ENCODE measurements at places on chromosomes 1 and 21.
A peak's percentile ranks its signal among the peaks of the same experiment; 100 is the strongest.

DNA sequence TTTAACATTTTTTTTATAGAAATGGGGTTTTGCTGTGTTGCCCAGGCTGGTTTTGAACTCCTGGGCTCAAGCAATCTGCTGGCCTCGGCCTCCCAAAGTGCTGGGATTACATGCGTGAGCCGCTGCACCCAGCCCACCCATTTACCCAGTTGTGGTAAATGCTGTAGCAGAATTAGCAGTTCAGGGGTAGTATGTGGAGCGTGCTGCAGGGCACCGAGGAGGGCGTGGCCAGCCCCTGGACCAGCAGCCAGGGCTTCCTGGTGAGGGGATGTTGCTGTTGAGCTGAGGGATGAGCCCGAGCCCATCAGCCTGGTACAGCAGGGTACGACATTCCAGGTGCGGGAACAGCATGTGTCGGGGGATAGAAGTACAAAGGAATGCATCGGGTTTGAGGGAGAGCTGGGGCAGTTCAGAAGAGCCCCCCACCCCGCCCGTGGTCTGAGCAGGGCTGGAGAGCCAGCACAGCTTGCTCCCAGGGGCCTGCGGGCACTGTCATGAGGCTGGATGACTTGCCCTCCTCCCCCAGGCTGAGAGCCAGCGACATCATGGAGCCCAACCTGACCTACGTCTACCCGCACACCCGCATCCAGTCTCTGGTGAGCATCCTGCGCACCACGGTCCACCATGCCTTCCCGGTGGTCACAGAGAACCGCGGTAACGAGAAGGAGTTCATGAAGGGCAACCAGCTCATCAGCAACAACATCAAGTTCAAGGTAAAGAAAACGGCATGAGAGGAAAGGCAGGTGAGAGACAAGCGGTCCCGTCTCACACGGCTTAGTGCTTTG lies 11.9 kb downstream of the NPPA start:
- no peak for DNase-seq

GRCh38 chr1:147264158-147264768 lies 21.8 kb downstream of the CHD1L start:
- DNase-seq: peak; percentile 30

DNA sequence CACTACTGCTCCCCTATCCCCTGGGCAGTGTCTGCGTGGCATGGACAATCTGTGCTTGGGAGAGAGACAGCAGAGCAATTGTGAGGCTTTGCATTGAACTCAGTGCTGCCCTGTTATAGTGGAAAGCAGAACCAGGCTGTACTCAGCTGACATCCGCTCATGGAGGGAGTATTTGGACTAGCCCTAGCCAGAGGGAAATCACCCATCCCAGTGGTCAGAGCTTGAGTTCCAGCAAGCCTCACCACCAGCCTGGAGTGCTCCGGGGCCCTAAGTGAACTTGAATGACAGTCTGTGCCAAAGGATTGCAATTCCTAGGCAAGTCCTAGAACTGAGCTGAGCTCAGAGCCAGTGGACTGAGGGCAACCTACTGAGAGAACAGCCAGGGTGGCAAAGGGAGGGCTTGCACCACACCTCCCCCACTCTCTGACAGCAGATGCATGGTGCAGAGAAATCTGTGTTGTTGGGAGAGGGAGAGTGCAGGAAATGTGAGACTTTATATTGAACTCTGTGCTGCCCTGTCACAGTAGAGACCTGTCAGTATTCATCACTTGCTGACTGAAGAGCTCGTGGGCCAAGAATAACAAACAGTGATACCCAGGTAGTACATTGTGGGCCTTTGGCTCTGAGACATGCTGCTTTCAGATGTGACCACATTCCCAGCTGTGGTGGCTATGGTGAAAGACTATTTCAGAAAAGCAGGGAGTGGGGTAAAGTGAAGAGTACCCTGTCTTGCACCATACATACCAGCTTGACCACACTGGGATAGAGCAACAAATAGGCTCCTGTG lies 107.7 kb upstream of the SLC5A9 start:
- no peak for DNase-seq

GRCh38 chr1:92016720-92017316 lies 13.0 kb upstream of the EPHX4 start:
- no peak for DNase-seq

DNA sequence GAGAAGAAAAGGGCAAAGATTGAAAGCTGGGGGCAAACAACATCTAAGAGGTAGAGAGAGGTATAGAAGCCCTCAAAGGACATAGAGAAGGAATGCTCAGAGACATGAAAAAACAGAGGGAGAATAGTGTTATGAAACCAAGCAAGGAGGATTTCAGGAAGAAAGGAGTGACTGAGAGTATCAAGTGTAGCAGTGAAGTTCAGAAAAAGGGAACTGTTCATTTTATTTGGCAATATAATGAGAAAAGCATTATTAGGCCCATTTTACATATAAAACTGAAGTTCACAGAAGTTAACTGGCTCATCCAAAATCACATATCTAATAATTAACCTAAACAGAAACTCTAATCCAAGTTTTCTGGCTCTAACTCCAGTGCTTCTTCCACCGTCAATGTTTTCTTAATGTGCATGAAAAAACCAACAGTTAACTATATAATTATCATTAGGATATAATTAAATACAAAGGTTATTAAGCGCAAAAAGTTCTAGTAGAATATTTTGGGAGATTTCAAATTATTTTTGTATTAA lies 17.7 kb downstream of the NEXN start:
- DNase-seq: no peak

GRCh38 chr21:15604413-15604812 lies 125.4 kb upstream of the USP25 start:
- no peak for DNase-seq

DNA sequence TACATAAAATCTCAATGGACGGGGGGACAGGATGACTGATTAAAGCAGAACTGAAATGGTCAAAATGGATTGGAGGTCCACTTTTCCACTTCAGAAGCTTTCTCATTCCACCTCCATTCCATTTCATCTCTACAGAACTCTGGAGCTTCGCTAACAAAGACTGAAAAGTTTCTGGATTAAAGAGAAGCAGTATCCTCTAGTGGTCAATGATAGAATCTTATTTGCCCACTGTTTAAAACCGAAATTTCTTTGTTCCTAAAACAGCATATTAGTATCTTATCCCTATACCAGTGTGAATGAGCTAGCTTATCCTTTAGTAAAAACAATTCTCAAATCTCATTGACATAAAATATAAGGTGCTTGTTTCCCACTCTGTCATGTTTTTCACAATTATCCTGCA lies 890.6 kb downstream of the KCNT2 start:
- DNase-seq: no peak

DNA sequence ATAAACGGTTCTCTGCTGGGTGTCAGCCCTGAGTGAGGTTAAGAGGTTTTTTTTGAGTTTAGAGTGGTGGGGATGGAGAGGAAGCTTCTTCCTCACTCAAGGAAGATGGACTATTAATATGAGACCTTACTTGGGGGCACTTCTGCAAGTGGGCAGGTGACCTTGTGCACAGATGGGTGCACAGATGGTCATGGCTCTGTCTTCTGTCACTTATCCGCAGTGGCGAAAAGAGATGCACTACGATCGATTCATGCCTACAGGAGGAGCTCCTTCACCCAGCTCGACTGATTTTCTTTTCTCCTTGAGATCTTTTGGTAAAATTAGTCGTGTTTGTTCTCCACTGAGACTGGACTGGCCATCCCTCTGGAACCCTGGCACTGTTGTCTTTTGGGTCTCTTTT lies 22.9 kb upstream of the CYYR1 start:
- DNase-seq: no peak

GRCh38 chr1:231603598-231604275 lies 22.9 kb upstream of the DISC1 start:
- no peak for DNase-seq

GRCh38 chr1:12507631-12508030 lies 110.4 kb downstream of the DHRS3 start:
- DNase-seq: no peak

DNA sequence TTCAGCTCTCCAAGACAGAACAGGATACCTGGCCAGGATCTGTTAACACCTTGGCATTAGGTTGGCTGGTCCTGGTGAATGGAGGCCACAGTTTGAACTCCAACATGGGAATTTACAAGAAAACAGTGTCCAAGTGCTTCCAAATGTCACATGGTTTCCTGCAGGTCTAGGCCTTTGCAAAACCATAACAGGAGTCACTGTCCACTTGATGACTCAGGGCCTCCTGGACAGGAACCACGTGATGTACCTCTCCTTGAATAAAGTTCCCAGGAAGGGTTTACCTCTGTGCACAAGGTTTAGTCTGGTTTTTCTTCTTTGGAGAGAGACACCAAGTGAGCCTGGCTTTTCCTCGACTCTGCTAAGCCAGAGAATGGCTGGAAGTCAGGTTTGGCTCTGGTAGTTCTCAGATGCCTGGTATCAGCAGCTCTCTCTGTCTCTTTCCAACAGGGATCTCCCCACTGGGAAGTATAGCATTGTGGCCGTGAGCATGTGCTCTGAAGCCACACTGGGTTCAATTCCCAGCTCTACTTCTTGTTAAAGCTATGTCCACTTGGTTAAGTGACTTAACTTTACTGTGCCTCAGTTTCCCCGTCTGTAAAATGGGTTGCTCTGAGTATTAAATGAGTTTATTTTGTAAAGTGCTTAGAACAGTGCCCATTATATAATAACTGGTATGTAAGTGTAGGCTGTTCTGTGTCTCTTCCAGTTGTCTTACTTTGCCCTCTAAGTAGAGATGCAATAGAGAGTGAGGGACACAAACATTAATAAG lies 27.3 kb upstream of the TMEM61 start:
- no peak for DNase-seq

DNA sequence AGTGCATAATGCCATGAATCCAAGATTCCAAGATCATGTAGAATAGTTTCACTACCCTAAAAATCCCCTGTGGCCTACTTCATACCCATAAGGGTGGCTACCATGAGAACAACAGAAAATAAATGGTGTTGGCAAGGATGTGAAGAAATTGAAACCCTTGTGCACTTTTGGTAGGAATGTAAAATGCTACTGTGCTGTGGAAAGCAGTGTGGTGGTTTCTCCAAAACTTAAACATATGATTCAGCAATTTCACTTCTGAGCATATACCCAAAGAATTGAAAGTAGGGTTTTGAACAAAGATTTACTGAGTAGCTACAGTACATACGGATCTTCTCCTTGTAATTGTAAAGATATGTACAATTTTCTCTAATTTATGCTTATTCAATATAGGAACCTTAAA lies 16.0 kb downstream of the FNBP1L start:
- no peak for DNase-seq

- no peak for DNase-seq
These were observed 96.5 kb downstream of the LIPI start for GRCh38 chr21:14114251-14114650.

DNA sequence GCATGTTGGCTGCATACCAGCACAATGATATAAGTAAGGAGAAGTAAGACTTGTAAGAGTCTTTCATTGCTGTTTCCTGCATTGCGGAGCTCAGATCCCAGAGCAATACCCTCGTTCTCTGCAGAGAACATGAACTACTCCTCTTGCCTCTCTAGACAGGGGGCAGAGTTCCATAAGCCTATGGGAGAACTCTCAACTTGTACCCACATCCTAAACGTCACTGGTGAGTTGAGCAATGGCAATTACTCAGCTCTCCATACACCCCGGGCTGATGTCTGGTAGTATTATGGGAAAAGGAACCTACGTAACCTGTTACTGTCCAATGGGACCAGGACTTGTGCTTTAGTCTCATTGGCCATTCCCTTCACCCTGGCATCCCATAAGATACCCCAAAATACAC lies 27.3 kb upstream of the ZNF496 start:
- no peak for DNase-seq

GRCh38 chr1:243984788-243985187 lies 66.3 kb upstream of the ZBTB18 start:
- DNase-seq: no peak

DNA sequence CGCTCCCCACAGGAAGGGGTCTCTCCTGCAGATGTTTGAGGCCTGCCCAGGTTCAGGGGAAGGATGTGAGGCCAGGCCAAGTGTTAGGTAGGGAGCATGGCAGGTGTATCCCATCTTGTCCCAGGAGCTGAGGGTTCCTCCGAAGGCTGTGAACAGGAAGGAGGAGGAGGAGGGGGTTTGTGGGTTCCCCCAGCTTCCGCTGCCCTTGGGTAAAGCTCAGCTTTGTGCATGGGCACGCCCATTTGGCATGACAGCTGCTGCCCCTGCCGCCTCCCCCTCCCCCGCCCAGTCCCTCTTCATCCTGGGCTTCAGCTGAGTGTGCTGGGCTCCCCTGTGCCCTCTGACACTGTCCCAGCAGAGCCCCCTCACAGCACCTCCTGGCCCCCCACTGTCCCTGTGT lies 25.5 kb downstream of the TNFRSF8 start:
- no peak for DNase-seq

GRCh38 chr1:108831225-108831624 lies 25.7 kb downstream of the AKNAD1 start:
- peak; percentile 61 for DNase-seq

GRCh38 chr1:169049258-169049938 lies 57.1 kb upstream of the ATP1B1 start:
- DNase-seq: no peak

DNA sequence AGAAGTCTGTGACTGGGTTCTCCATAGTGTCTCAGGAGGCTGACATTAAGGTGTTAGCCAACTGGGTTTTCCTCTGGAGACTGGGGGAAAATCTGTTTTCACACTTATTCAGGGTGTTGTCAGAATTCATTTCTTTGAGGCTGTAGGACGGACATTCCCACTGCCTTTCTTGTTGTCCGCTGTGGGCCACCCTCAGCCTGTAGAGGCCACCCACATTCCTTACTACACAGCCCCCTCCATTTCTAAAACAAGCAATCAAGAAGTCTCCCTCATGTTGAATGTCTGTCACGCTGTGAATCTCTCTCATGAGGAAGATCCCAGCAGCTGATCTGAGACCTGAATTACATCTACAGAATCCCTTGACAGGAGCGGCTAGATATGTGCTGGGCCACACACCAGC lies 295.5 kb upstream of the RUNX1 start:
- no peak for DNase-seq

- no peak for DNase-seq
These were observed 162.9 kb downstream of the TRABD2B start for GRCh38 chr1:47834326-47834725.

- DNase-seq: no peak
These were observed 29.4 kb upstream of the MX1 start for GRCh38 chr21:41396558-41397075.

DNA sequence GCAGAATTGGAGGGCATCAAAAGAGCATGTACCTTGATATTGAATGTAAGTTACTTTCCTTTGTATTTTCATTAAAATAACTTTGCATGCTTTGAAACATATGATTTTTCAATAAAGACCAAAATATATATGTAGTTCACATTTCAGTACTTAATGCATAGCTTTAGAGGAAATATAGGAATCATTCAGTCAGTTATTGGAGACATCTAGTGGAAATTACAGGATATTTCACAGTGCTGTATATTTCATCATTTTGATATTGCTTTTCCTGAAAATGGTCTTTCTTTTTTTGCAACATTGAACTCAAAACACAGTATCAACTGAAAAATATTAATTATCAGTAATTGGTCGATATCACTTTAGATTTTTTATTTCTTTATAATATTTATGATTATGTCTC lies 375.8 kb downstream of the NCAM2 start:
- no peak for DNase-seq

GRCh38 chr1:16064536-16065268 lies 8.7 kb downstream of the FAM131C start:
- DNase-seq: no peak

GRCh38 chr1:64920941-64921589 lies 45.3 kb downstream of the JAK1 start:
- no peak for DNase-seq

GRCh38 chr1:235990330-235990795 lies 74.5 kb downstream of the NID1 start:
- DNase-seq: no peak

GRCh38 chr1:228875741-228876140 lies 140.5 kb downstream of the RHOU start:
- no peak for DNase-seq

- no peak for DNase-seq
These were observed 2.8 kb downstream of the CAMK1G start for GRCh38 chr1:209586221-209586740.
